ENCODE measurements at places on chromosomes 12 and 14. TPM values are rescaled to one million over a fixed set of nuclear protein-coding genes. Genes with fewer than 3 reads are reported as not detected.

- no peak for DNase-seq
Observed at GRCh38 chr12:62711631-62712241, 223.2 kb downstream of the PPM1H start.

DNA sequence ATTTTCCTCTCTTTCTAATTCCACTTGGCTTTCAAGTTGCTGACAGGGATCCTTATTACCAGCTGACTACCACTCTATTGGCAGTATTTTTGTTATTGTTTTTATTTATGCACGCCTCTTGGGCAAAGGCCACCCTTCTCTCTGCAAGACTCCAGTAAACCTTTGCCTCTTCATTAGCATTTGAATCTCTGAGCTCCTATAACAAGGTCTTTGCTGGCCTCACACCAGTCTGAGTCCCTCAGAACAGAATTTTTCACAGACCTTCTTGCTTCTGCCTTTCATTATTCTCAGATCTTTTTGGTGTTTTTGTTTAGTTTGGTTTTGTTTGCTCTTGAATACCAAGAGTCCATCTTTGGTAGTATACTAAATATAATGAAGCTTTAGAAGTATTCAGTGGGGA, 145.9 kb downstream of the PDZRN4 start:
- DNase-seq: no peak

TMCC3 gene
- total RNA-seq: 40.8 TPM

KLRG1 gene
- total RNA-seq: 1.1 TPM

HSPB8 gene
- 232 TPM for total RNA-seq

Measured in mucosa of descending colon (tissue), 3 donors.